Endothelial cell (in vitro differentiated cells): ENCODE measurements at places on chromosomes 2 and 18. TPM values are rescaled to one million over a fixed set of nuclear protein-coding genes. Genes with fewer than 3 reads are reported as not detected.
A peak's percentile ranks its signal among the peaks of the same experiment; 100 is the strongest.

DNA sequence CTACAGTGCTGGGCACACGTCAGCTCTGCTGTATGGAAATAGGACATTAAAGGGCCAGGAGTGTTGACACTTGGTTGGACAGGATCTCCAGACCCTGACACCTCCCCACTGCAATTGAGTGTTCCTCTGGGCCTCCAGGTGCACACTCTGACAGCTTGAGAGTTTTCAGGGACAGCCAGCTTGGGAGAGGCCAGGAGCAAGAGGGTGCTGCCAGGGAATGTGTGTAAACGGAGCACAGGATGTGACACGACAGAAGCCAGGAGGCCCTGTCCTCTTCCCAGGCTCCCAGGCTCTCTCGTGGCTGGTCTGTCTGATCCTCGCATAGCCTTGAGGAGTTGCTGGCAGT is 318.1 kb upstream of the HS6ST1 start:
- H3K4me3 ChIP-seq: no peak overlapping the region
- peaks cover 23% of the 10 kb centered on the region for H3K4me1 ChIP-seq
- DNase-seq: no peak
- H3K27me3 ChIP-seq: peaks cover 3% of the 10 kb centered on the region
- H3K36me3 ChIP-seq: no peaks in the 10 kb centered on the region
- no peak overlapping the region for H3K27ac ChIP-seq

GRCh38 chr2:42914314-42914713 is 121.9 kb upstream of the HAAO start:
- no peak overlapping the region for H3K4me3 ChIP-seq
- H3K27ac ChIP-seq: no peak overlapping the region
- H3K36me3 ChIP-seq: no peaks in the 10 kb centered on the region
- H3K4me1 ChIP-seq: peaks cover 16% of the 10 kb centered on the region
- peaks cover 1% of the 10 kb centered on the region for H3K27me3 ChIP-seq

ICA1L gene
- 4.1 TPM for total RNA-seq

GRCh38 chr18:78790960-78791359 is 188.7 kb upstream of the SALL3 start:
- H3K4me3 ChIP-seq: peak overlapping the region; percentile 67
- H3K27me3 ChIP-seq: peaks cover 17% of the 10 kb centered on the region
- DNase-seq: no peak
- H3K27ac ChIP-seq: no peak overlapping the region
- H3K36me3 ChIP-seq: peaks cover 16% of the 10 kb centered on the region

- H3K27me3 ChIP-seq: no peaks in the 10 kb centered on the region
- no peak for DNase-seq
- no peaks in the 10 kb centered on the region for H3K36me3 ChIP-seq
- no peak overlapping the region for H3K4me3 ChIP-seq
- no peak overlapping the region for H3K27ac ChIP-seq
Observed at GRCh38 chr18:64165906-64166305, 17.0 kb upstream of the LINC00305 start.

TMX3 gene
- total RNA-seq: 57.0 TPM

DNA sequence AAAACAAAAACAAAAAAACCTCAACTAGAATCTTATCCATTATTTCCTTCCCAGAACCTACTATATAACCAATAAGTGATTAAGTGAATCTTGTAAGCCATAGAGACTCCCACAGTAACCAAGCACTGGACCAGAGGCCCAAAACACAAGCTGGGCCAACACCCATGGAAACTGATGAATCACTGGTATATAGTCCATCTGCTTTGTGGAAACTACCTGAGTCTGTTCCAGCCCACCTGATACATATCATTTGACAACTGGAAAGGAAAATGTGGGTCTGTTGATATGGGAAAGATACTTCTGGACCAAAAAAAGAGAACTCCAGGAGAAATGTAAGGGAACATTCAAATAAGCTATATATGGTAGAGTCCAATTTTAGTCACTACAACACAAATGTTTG is 252.8 kb downstream of the MREG start:
- no peak overlapping the region for H3K27ac ChIP-seq
- H3K27me3 ChIP-seq: no peaks in the 10 kb centered on the region
- H3K4me1 ChIP-seq: no peaks in the 10 kb centered on the region
- no peaks in the 10 kb centered on the region for H3K36me3 ChIP-seq

GRCh38 chr2:205361272-205361671 is 321.0 kb upstream of the NRP2 start:
- no peaks in the 10 kb centered on the region for H3K36me3 ChIP-seq
- no peak for DNase-seq
- peaks cover 19% of the 10 kb centered on the region for H3K4me1 ChIP-seq
- H3K4me3 ChIP-seq: no peak overlapping the region

- H3K27me3 ChIP-seq: peaks cover 9% of the 10 kb centered on the region
- no peak overlapping the region for H3K27ac ChIP-seq
- peaks cover 42% of the 10 kb centered on the region for H3K4me1 ChIP-seq
Observed at GRCh38 chr2:8152392-8153257, 529.2 kb upstream of the ID2 start.
